ENCODE measurements at places on chromosomes 1 and 21. TPM values are rescaled to one million over a fixed set of nuclear protein-coding genes. Genes with fewer than 3 reads are reported as not detected.

Gene TMCC2
- total RNA-seq, result 10.5 TPM

Gene SPATA1
- total RNA-seq, result 1.4 TPM

Gene GBP3
- 4.8 TPM for total RNA-seq

Gene CD84
- 14.8 TPM for total RNA-seq

Gene DNAJB4
- 9.8 TPM for total RNA-seq

Gene SPATA17
- total RNA-seq, result not detected

Gene PLEKHN1
- 1.4 TPM for total RNA-seq

Gene LCE3E
- not detected for total RNA-seq

GRCh38 chr1:38243106-38243505, 196.5 kb upstream of the POU3F1 start:
- no peak for DNase-seq

DNA sequence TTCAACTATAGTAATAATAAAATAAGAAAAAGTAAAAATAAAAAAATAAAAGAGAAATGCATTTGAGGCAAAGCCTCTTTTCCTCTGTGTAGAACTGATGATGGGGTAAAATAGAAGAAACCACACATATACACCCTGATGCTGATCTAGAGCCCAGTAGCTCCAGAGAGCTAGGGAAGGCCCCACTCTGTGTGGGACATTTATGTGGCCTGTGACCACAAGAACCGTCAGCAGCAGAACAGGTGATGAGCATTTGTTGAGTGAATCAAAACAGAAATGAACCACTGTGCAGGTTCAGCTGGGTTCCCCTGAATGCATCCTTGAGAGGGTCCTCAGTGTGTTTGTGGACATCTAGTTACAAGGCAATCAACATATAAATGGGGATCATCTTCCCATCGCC, 221.8 kb upstream of the HOOK1 start:
- no peak for DNase-seq

DNA sequence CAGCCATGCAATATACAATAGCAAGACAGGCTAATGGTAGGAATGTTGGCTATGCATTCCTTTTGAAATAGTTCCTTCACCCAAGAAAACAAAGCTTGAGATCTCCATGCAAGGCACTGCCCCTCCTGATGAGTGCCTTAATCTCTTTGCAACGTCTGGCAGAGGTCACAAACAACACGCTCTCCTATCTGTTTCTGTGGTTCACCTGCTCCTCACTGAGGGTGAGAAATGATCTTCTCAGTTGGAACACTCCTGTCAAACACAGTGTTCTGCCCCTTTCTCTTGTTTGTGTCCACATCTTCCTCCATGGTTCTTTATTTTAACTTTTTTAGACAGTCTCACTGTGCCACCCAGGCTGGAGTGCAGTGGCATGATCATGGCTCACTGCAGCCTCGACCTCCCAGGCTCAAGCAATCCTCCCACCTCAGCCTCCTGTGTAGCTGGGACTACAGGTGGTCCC, 21.2 kb upstream of the XPR1 start:
- no peak for DNase-seq

DNA sequence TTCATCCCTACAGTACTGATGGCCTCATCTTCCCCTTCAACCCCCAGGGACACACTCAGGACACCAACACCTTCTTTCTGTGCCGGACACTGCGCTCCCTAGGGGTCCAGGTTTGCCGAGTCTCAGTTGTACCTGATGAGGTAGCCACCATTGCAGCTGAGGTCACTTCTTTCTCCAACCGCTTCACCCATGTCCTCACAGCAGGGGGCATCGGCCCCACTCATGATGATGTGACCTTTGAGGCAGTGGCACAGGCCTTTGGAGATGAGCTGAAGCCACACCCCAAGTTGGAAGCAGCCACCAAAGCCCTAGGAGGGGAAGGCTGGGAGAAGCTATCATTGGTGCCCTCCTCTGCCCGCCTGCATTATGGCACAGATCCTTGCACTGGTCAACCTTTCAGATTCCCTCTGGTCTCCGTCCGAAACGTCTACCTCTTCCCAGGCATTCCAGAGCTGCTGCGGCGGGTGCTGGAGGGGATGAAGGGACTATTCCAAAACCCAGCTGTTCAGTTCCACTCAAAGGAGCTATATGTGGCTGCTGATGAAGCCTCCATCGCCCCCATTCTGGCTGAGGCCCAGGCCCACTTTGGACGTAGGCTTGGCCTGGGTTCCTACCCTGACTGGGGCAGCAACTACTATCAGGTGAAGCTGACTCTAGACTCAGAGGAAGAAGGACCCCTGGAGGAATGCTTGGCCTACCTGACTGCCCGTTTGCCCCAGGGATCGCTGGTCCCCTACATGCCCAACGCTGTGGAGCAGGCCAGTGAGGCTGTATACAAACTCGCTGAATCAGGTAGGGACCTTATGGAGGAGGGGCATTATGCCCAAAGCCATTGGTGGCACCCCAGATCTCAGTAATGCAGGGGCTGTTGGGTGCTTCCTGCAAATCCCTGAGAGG, 5.1 kb upstream of the LENEP start:
- peak; percentile 32 for DNase-seq

GRCh38 chr1:172581273-172581672, 48.3 kb downstream of the SUCO start:
- DNase-seq, result no peak

- DNase-seq, result no peak
Measured at GRCh38 chr1:171166361-171166760, 18.7 kb upstream of the FMO2 start.

- DNase-seq, result no peak
Measured at GRCh38 chr1:11673089-11673769, 7.7 kb downstream of the MAD2L2 start.

GRCh38 chr1:65538086-65538485, 117.6 kb downstream of the LEPR start:
- no peak for DNase-seq

GRCh38 chr1:20123722-20124455, 4.6 kb upstream of the PLA2G2D start:
- no peak for DNase-seq

DNA sequence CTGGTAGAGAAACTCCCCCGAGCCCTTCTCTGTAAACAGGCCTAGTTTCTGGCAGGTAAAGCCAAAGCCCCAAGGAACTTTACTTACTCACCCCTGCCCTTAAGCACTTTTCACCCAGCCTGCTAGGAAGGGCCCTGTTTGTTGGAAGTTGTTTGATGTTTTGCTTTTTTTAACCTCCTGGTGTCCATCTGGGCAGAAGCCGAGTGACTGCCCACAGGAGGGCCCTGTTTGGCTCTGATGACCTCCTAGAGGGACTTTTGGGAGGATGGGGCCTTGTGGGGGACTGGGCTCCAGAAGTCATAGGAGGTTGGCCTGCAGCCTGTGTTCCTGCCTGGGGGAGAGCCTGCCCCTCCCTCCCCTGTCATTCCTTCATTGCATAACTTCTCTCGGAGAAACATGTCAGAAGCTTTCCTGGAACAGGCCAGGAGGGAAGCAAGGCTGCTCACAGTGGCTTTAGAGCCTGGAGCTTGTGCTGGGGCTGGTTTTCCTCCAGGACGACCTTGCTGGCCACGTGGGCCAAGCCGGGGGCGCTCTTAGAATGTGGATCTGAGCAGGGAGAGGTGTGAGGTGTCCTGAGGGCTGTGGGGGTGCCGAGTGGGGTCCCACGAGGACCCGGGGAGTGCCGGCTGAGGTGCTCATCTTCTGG, 33.9 kb downstream of the COQ8A start:
- DNase-seq, result peak; percentile 2

DNA sequence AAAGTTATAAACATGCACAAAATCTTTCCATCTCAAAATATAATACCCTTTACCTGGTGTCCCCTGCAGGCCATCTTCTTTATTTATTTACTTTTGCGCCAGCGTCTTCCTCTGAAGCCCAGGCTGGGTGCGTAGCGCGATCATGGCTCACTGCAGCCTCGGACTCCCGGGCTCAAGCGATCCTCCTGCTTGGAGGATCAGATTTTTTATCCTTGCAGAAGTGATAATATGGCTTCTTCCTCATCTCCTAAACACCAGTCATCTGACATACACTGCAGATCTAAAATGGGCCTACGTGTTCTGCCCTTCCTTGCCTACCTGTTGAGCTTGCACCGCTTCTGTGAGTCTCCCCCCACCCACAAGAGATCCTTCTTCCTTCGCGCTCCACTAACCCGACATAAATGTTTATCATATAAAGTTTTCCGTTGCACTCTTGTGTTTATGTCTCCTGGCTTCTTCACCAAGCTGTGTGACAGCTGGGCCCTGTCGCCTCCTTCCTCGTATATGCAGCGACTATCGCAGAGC, 506 bp upstream of the SRP9 start:
- DNase-seq, result peak; percentile 43

DNA sequence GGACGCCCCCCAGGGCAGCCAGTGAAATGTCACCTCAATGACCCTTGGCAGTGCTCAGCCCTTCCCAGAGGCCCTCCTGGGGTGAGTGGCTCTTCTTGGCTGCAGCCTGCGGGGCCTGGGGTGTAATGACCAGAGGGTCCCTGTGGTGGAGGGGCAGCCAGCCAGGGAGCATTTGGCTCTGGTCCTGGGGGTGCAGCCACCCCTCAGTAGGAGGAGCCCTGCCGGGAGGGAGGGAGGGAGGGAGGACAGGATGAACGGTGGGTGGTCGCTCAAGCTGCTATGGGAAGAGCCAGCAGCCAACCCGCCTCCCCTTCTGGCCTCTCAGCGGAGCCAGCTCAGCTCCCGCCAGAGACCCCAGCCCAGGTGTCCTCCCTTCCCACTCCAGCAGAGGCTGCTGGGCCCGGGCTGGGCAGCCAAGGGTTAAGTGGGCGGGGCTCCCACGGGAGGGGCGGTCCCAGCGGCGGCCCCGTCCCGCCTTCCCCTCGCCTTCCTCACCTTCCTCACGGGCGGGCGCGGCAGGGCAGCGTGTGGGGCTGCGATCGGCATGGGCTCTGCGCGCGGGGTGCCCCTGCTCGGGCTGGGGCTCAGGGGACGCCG, 9.0 kb upstream of the PLCH2 start:
- peak; percentile 53 for DNase-seq

- DNase-seq, result peak; percentile 77
Measured at GRCh38 chr21:39000496-39000895, 182.8 kb downstream of the PSMG1 start.

DNA sequence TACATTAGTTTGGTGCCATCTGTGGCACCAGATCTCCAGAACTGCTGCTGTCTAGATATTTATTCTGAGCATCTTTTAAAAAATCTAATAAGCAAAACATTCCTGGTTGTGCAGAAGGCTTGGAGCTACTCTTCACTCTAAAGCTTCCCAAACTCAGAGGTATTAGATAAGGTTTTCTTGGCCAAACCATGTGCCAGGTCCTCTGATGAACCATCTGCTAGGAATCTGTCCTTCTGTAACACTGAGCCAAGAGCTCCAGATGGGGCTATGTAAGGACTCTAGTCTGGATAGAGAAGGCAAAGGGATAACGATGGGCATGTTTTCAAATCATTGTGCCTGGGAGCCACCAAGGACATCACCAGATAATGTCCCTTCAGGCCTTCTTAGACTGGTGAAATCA, 410.6 kb downstream of the NTNG1 start:
- DNase-seq, result no peak

- DNase-seq, result peak; percentile 87
Measured at GRCh38 chr1:150974580-150975478, at the start of gene CERS2. Gene CERS2 (minus strand): TSS chr1:150974835. CDS start chr1:150969090, 5,745 bp downstream.

DNA sequence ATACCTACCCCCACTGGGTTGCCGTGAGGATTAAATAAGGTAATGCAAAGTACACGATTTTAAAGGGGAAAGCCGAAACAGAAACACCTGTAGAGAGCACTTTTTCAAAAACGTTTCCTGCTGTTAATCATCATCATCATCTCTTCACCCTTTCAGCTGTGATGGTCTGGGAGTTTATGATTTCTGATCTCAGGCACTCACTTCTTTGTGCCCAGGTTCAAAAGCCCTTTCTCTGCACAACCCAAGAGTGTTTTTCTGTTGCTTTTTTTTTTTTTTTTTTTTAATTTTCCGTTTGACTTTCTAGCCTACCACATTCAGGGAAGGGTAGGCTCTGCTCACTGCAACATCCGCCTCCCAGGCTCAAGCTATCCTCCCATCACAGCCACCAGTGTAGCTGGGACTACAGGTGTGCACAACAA, 936 bp upstream of the UBXN11 start:
- DNase-seq, result peak; percentile 56

- DNase-seq, result peak; percentile 50
Measured at GRCh38 chr21:42061195-42061985, 9.7 kb upstream of the UMODL1 start.

DNA sequence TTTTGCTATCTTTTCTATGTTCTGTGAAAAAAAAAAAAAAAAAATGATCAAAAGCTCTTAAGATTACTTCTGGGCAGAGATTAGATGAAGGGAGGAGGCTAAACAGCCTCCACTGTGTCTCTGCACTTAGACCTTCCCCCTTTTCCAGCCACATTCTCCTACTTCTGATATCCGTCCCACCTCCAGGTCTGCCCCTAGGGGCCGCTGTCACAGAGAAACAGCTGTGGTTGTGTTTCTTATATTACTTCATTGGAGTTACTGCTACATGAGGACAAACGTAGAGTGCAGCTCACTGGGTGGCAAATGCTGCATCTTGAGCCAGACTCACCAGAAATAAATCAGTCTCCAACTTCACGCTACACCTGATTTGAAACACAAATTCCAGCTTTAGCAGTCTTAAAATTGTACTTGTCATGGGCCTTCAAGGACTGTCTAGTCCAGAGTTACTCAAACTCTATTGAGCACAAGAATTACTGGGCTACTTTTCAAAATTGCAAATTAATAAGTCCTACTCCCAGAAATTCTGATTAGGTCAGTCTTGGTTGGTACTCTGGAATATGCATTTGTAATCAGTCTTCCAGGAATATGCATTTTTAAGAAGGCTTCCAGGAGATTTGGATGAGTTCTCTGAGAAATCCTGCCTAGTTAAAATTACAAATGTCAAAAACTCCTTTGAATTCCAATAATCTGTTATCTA, 125.2 kb upstream of the PTBP2 start:
- peak; percentile 55 for DNase-seq

DNA sequence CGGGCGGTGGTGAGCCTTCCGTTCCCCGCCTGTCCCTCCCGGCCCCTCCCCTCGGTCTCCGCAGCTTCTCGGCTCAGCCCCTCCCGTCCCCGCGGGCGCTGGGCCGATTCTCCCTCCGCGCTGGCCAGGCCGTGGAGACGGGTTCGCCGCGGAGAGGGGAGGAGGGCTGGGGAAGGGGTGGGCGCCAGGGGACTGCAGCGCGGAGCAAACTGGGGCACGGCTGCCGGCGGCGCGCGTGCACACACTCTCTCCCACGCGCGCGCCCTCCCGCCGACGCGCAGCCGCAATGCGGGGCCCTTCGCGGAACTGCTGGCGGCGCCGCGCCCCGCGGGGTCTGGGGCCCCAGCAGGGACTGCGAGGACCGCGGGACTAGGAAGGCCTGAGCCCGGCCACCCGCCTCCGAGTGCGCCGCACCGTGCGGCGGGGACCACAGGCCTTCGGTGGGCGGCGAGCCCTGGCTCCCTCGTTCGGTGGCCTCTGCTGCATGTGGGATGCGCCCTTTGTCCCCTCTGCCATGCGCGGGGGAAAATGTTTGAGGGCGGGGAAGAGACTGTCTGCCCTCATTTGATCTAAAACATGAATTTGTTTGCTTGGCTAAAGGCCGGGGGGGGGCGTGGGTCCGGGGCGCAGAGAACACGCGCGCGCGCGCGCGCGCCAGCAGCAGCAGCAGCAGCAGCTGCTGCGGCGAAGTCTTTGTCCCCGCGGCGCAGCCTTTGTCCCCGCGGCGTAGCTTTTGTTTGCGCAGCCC, 90.7 kb upstream of the VAMP3 start:
- DNase-seq, result peak; percentile 59

Data from activated CD4-positive, alpha-beta T cell treated with anti-CD3 and anti-CD28 coated beads for 36 hours (primary cell).